Astrocyte of the cerebellum (primary cell): ENCODE measurements at places on chromosomes 6 and 20.

DNA sequence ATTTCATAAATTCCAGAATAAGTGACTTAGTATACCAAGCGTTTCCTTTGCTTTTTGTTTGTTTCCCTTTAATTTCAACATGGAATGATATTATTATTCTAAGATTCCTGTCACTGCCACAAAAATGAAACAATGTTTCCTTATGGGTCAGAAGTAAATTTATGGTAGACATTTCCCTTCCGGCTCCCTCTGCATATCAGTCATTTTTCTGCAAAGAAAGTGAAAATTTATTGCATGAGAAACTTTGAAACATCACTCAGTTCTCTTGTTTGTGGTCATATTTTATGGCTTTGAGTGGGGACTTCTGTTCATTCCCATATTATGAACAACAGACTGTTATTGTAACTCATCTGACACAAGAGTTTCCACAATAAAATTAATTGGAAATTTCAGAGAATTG lies 97.8 kb downstream of the NKAIN2 start:
- DNase-seq, result no peak

- no peak for DNase-seq
These were observed 14.1 kb upstream of the ISM1 start for GRCh38 chr20:13207016-13207415.

DNA sequence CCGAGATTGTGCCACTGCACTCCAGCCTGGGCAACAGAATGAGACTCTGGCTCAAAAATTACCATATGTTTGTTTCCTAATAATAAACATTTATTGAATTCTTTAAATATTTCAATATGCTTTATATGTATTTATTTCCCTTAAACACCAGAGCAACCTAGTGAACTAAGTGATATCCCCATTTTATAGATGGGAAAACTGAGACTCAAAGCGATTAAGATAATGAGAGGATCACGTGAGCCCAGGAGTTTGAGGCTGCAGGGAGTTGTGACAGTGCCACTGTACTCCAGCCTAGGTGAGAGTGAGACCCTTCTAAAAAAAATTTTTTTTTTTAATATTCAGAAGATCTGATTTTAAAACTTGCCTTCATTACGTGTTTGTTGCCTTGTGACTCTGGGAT lies 19.4 kb upstream of the CARMIL1 start:
- no peak for DNase-seq

DNA sequence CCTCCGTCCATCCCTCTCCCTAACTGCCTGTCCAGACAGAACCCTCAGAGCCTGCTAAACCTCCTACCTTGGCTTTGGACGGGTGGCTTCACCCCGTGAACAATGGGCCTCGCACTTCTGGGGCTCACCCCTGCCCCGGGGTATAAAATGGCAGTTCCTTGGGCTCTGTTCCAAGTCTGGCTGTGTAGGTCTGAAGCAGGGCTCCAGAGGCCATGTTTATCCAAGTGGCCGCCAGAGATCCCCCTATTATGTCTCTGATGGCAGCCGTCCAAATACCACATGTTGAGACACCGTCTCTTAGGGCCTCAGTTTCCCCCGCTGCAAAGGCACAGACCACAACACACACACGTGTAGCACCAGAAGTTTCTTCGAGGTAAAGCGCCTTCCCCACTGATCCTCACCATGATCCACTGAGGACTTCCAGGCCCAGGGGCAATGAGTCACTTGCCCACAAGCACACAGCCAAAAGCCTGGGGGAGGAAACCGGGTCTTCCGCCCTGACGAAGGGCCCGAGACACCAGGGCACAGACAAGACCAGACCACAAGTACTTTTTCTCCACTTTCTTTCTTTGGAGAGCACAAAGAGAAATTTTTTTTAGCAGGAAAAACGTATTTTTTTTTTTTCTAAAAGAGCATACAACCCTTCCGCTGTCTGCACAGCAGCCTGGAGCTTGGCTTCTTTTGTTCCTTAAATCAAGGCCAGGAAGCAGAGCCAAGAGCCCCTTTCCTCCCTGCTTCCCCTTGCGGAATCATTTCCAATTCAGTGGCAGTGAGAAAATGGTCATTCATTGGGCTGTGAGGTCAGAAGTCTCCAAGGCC lies 11.8 kb downstream of the CPNE5 start:
- DNase-seq, result peak; percentile 78

DNA sequence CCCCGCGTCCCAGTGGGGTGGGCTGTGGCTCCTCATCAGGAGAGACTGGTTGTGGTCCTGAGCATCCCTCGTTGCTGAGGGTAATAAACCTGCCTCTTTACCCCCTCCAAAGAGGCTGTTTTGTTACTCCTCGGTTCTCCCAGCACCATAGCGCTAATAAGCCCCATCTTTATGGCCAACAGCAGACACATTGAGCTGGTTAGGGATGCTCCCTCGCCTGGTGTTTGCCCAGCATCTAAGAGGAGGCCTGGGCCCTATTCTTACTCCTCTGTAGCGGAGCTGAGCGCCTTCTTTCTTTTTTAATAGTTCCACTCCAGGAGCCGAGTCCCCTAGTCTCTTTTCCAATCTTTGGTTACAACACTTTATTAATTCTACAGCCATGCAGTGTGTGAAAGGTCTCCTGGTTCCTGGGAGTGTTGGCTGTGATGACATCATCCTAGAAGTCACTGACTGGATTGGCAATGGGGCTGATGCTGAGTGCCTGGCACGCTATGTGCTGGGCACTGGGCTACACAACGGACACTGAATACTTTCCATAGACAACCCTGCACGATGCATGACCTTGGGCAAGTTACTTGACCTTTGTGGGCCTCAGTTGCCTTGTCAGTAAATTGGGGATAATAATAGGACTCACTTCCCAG lies 50.6 kb upstream of the CCDC167 start:
- DNase-seq, result peak; percentile 33

DNA sequence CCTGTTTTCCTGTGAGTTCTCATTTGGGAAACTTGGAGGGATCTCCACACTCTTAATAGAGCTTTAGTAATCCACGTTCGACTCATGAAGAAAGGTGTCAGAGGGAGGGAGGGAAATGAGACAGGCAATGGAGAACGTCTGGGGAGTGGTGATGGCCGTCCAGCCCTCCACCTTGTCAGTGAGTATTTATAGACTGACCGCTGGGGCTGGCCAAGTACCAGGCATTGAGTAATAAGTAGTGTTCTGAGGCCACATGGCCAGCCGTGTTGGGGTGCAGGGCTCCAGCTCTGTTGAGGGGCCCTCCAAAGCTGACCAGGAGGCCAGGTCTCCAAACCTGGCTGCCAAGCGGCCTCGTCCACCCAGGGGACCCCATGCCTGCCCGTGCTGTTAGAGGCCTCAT lies 11.3 kb upstream of the DSN1 start:
- no peak for DNase-seq

DNA sequence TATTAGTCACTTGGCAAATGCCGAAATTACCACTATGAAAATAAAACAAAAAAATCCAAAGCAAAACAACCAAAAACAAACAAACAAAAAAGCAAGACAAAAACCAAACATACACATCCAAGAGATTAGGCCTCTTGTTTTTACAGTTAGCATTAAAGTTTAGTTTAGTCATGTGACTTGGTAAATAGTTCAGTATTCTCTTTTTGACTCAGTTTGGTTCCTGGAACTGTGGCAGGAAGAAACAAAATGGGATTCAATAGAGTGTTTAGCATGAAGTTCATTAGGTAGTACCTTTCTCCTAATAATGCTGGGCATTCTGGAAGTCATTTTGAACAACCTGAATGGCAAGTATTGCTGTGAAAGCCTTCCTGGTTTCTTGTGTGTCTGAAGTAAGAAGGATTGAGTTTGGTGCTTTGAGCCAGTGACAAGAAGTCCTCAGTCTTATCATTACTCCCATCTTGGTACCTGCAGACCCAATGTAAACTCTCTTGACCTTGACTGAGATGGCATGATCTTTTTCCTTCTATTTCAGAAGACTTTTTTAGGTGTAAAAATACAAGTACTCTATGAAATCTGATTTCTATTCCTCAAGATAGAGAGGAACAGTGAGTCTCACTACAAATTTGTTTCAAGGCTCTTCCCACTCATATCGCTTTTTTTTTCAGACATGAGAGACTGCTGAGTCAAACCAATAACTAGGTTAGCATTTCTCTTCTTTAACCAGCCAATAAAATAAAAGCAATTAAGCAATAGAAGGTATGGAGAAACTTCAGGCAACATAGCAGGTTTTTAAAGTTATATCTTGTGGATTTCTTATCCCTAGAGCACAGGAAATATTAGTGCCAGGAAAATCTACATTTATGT lies 223.6 kb upstream of the PREP start:
- no peak for DNase-seq

- no peak for DNase-seq
These were observed 35.2 kb upstream of the MLN start for GRCh38 chr6:33838983-33839382.

DNA sequence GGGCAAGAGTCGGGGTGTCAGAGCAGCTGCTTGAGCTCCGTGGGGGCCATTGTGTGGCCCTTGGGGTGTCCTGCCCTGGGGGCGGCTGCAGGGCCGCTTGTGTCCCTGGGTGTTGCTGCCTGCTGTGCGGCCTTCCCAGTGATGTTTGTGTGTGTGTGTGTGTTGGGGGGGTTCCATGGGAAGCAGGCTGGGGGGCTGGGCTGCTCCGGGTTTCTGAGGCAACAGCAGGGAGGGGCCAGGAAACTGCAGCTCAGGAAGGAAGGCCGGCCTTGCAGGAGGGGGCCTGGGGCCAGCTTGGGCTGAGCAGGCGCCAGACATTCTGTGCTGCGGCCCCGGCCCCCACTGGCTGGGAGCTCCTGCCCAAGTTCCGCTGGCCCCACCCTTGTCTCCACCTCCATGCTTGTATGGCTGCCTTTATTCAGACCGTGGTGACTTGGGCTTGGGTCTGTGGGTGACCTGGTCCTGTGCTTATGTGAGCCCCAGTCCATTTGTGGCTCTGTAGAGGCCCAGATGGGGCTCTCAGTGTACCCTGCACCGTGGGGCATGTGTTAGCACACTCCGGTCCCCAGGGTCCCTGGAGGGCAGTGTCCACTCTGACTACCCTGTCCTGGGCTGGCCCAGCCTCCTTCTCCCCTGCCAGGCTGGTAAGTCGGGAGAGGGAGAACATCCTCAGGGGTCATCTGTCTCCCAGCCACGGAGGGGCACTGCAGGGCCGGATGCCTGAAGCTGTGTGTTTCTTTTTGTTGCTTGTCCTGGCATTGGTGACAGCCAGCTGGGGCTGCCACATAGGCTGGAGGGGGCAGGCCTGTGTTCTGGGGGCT lies 4.6 kb upstream of the SOX18 start:
- no peak for DNase-seq

- DNase-seq, result no peak
These were observed 84.1 kb upstream of the SIRPA start for GRCh38 chr20:1810926-1811620.
